ENCODE measurements at places on chromosomes 12 and 14.

DNA sequence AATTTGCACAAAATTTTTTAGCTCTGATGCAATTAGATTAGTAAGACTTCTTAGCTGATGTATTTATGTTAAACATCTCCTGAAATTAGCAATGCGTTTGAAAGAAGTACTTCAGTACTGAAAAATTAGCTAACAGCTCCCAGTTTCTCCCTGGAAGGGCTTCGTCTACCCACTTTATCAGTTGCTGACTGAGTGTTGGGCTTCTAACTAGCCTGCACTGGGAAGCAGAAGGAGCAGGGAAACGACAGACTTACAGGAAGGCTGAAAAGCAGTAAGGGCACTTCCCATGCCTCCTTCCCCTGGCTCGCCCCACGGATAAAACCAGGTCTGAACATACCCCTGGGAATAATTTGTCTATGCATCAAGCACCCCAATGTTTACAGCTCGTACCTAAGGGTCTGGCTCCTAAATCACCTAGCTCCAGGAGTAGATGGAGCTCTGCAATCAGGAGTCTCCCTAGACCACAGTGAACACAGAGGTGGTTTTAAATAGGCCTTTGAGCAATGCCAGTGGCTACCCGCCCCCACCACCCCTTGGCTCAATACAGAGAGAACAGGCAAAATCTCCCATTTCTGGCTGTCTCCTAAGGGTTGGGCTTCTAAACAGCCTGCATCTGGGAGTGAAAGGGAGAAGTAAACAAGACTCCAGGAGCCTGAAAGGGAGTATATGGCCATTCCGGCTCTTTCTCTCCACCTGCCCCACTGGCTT lies 23.7 kb downstream of the A2M start:
- DNase-seq: no peak

DNA sequence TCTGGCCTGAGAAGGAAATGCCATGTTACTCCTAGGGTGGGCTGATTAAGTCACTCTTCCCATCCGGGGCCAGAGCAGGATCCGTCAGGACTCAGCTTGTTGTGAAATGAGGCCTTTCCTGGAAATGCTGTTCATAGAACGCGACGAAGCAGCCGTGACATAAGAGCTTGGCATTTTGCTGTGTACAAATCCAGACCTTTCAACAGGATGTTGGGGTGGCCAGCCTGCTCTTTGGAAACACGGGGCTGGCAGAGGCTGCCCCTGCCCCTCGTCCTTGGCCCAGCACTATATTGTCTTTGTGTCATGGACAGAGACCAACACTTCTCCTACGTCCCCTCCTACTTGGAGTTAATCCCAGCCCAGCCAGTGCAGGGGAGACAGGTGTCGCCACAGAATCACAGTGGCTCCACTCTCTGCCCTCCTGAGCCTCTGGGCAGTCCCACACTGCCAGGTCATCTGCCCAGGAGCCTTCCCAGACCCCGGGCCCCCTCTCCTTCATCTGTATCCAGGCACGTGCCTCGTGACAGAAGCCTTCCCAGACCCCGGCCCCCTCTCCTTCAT lies 18.6 kb upstream of the EIF5 start:
- DNase-seq: no peak

DNA sequence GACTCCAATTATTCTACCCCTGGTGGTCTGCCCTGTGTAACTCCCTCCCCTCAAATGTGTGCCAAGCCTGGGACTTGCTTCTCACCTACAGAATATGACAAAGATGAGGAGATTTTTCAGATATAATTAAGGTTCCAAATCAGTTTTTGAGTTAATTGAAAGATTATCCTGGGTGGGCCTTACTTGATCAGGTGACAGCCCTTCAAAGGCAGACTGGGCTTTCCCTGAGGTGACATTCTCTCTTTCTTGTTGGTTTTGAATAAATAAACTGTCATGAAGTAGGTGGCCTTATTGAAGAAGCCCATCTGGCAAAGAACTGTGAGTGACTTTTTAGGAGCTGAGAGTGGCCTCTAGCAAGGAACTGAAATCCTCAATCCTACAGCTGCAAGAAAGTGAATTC lies 106.0 kb downstream of the BRMS1L start:
- DNase-seq: no peak

DNA sequence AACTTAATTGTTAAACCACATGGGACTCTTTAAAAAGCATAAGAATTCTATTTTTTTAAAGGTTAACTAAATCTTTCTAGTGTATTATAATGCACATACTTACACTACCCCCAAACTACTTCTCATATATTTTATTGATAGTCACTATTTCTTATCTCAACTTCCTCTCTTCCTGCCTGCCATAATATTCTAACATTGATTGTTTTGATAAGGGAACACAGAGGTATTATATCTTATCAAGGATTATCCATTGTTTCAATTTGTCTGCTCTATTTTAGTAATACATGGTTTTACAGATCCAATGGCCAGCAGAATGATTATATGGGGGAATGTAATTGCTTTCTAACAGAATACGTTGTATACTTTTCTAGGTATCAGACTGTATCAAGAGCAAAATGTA lies 98.9 kb downstream of the EPS8 start:
- DNase-seq: no peak

- DNase-seq: no peak
Observed at GRCh38 chr12:113273053-113273725, 51.9 kb downstream of the TPCN1 start.

GRCh38 chr14:104137297-104138097 lies 890 bp upstream of the KIF26A start:
- peak; percentile 88 for DNase-seq

DNA sequence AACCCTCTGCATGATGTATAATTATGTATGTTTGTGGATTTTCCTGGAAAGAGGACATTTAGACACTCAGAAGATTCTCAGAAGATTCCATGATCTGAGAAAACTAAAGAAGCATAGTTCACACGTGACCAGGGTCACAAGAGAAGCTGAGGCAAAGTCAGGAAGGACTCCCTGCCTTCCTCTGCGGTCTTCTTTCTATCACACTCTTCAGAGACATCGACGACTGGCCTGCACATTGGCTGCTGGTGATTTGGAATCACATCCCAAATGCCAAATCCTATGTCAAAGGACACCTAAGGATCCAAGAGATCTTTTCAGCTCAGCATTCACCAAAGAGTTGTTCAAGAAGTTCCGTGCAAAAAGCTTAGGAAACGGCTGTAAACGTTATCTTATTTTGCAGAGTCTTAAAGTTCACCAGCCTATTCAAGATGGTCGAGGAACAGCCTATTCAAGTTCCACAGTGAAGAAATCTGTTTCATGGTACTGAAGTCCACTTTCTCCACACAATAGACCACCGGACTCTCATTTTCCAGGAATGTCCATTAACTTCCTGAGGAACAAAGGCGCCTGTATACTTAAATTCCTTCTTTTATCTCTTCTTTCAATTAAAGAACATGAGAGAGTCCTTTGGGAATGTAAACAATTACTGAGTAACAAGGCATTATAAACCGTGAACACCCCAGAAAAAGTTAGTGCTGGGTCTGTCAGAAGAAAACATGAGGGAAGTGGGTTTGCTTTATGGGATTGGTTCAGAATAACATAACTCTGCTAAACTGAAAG lies 42.1 kb downstream of the IGF1 start:
- no peak for DNase-seq

DNA sequence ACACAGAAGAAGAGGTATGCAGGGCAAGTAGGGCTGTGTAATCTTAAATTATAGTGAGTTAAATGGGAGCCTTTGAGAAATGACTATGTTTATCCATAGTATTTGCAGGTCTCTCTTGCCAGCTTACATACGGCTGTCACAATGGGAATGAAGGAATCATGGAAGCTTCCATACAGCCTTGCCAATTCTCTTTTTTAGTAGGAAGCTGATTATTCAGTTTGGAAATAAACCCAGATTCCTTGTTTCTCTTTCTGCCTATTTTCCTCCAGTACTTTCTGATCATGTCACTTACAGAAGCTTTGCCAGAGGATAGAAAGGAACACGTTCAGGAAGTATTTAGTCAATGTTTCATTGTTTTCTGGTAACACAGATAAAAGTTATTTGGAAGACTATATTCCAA lies 217.4 kb upstream of the DIO2 start:
- no peak for DNase-seq

- no peak for DNase-seq
Observed at GRCh38 chr14:33511851-33512640, 438.8 kb downstream of the EGLN3 start.

GRCh38 chr14:103095210-103095778 lies 769 bp downstream of the EXOC3L4 start:
- no peak for DNase-seq
